ENCODE measurements at places on chromosomes 2 and 18.

DNA sequence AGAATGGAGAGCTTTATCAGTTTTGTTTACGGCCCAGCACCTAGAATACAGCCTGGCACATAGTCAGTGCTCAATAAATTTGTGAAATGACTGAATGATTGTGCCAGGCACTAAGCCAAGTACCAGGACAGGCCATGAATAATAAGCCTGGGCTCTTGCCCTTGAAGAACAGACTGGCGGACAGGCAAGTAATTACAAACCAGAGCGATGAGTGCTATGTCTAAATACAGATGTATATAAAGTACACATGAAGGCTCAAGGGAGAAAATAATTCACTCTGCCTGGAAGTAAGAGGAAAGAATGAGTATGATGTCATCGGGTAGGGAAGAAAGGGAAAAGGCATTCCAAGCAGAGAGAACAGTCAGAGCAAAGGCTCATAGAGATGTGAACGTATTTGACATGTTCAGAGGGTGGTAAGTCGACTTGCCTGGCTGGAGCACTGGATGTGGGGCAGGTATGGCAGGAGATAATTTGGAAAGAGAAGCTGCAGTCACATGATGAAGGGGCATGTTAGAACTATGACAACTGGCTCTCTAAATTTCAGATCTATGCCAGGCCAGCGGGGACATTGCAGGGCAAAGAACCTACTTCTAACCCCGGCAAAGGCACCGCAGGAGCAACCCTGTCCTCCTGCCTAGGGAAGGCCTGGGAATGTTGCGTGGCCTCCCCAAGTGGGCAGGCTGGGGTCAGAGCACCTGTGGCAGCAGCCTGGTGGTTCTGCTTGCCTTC lies 119.1 kb upstream of the STPG4 start:
- DNase-seq = no peak

GRCh38 chr2:113973810-113974209 lies 83.9 kb downstream of the ACTR3 start:
- DNase-seq = no peak

DNA sequence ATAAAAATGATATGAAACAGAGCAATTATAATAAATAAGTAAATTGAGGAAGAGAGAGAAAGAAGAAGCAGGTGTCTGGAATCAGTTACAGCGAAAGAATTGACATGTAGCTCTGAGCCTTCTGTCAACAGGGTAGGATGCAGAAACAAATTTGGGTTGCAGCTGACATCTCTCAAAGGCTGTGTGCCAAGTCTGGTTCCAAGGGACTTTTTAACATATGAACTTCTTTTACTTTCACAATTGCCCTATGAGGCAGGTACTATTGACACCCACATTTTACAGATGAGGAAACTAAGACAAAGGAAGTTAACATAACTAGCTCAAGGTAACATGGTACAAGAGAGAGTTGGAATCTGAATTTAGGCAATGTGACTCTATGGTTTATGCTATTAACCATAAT lies 260.0 kb downstream of the ASXL3 start:
- DNase-seq = no peak

DNA sequence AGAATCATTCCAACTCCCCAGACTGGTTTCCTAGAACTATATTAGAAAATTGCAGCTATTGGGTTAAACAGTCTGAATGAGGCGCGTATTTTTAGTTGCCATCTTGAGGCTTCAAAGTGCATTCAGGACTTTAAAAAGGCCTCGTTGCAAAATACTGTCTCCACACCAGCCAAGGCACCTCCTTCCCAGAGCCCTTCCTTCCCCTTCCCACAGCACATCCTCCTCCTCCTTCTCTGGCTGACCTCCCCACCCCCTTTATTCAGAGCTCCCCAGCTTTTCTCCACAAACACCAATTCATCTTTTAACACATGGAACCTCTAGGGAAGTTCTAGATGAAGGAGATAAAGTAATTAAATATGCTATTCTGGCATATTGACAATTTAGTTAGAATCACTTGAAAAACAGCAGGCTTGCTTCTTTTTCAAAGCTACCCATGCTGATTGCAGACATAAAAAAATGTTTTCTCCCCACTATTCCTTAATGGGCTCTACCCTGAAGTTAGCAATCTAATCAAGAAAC lies 90.3 kb downstream of the RTP5 start:
- DNase-seq = no peak

- peak; percentile 56 for DNase-seq
Observed at GRCh38 chr2:85405201-85406059, 4.7 kb downstream of the CAPG start.

GRCh38 chr2:165863810-165864261 lies 69.8 kb upstream of the GALNT3 start:
- no peak for DNase-seq
